ENCODE measurements at places on chromosomes 2 and 18. TPM values are rescaled to one million over a fixed set of nuclear protein-coding genes. Genes with fewer than 3 reads are reported as not detected.

DNA sequence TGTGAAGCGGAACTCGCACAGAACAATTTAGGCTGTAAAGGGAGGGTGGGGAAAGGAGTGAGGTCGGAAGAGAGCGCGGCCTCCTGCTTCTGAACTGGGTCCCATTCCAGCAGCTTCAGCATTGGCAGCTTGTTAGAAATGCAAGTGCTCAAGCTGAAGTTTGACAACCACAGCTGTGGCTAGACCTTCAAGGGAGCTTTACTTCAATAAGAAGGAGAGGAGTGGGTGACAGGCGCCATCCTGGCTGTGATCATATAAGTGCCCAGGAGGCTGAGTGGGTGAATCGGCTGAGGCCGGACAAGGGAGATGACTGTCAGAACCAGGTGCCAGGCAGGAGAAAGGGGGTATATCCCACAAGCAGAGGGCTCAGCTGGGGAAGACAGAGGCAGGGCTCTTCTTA is 622.5 kb downstream of the GALR1 start:
- DNase-seq = no peak

Gene TEKT4
- not detected for total RNA-seq

DNA sequence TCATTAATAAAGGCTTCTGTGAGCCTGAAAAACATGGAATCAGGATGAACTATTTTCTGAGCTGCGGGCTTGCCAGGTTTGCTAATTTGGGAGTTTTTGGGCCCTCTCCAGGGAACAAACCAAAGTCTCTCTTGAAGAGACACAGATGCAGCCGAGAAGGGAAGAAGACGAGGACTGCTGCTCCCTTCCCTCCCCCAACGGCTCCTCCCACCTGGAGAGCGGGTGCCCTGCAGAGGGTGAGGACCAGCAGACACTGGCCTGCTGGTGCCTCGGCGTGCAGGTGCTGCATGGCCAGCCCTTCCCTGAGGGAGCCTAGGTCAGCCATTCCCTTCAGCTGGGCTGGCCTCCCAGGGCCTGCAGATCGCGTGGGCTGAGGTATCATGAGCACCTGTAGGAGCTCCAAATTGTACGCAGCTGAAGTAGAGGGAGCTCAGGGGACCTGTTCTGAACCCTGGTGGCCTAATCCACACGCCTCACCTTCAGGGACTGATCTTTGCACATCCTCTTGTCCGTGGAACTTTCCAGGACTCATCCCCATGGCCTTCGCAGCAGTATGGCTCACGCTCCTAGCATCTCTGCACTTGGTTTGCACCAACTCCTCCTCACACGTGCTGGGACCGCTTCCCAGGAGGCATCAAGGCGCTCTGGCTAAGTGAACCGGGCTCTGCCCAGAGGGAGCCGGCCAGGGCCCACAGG is 19.5 kb downstream of the EMX1 start:
- no peak for DNase-seq

GRCh38 chr2:105387225-105387624 is 11.6 kb downstream of the FHL2 start:
- DNase-seq = no peak

Gene PROM2
- 0.36 TPM for total RNA-seq

DNA sequence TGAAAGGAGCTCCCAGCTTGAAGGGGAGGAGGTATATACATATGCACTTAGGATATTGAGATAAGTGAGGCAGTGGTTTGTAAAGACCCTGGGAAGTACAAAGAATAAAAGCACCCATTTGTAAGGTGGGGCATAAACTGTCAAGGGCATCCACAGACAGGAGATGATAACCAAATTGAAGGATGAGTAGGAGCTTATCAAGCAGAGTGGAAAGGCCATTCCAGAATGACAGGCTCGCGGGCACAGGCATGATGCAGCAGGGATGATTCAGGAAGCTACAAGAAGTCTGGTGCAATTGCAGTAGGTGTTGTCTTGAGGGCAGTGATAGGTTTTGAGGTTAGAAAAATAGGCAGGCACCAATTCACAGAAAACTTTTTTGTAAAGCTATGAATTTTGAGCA is 504.8 kb downstream of the PIK3C3 start:
- DNase-seq = peak; percentile 17

DNA sequence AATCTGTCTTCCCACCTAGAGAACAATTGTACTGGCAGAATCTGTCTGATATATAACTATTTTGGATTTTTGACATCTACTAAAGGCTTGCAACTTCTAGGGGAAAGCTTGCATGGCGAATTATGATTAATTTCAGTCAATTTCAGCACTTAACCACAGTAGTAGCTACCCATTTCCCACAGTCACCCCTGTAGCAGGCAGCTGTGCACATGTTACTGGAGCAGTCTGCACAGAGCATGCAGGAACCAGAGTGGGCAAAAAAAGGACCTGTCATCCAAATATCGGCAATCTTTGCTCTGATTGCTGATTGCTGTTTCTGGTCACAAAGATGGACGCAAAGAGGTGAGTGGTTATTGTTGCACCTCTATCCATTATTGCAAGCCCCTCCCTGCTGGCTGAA is 473.3 kb downstream of the SPAG16 start:
- DNase-seq = no peak

Gene ALPI
- not detected for total RNA-seq

DNA sequence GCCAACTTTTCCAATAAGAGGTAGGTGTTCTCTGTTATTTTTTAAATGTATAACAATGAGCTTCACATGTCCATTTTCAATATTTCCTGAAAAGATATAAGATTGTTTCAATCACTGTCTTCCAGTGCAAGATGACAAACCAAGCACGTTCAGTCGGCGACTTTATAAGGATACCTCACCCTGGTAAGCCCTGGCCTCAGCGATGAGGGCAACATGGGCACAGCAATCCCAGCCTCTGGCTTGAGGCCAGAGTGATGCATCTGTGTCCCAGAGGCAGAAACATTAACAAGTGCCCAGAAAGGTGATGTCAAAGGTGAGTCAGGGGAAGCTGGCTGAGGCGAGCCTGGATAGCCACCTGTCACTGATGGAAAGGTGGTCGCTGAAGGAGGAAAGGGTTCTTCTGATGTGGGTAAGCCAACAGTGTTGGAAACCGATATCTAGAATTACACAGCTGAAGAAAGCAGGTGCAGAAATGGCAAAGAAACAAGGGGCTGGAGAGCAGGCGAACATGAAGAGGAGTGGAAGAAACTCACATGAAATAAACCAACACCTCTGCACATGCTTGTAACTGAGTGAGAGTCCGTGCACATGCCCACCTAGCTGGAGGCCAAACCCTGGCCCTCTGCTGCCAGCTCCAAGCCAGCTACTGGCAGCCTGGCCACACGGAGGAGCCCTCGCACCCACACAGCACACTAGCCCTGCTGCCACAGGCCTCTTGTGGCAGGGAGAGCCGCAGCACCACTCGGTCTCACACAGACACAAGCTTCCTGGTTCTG is 65.5 kb downstream of the FBXO15 start:
- peak; percentile 89 for DNase-seq

DNA sequence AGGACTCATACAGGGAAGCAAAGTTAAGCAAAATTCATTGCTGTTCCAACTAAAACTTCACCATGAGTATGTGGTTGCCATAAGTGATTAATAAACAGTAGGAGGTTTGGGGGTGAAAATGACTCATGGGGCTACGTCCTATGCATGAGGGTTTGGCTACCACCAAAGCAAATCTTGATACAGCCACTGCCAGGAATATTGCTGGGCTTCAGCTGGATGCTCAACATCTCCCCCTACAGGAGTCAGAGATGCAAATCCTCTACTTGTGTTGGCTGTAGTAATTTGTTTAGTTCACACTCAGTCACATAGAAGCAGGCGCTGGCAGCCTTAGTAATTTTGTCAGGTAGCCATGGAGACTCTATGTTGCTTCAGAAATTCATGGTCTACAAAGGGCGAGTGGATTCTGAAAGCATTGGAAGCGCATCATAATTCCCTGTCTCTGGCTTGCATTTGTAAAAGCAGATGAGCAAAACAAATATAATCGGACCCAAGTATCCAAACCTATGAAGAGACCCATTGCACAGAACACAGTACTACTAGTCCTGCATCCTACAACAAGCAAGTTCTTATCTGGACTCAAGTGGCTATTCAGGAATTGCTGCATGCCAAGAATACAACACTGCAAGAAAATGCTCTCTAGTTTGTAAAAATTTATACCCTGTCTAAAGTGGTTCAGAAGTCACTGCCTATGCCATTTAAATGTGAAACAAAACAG is 76.0 kb downstream of the CD28 start:
- DNase-seq = peak; percentile 87

DNA sequence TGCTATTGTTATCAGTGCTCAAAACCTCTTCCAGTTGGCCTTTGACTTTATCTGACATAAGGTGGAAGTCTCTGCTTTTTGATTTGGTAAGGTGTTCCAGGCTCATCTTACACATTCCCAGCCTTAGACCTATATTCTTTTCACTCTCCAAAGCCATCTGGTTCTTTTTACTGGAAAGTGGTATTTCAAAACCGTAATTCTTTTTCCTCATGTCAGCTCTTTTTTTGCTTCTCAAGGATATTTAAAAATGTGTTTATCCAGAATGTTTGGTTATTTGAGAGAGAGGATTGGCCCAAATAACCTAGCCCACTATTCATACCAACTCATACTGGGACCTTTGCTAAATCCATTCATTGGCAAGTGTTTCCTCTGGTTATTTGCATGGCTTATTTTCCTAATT is 411.2 kb upstream of the PIK3C3 start:
- DNase-seq = no peak

- no peak for DNase-seq
Measured at GRCh38 chr2:184367211-184367610, 231.1 kb upstream of the ZNF804A start.

Gene IMMT
- 60.4 TPM for total RNA-seq

- no peak for DNase-seq
Measured at GRCh38 chr2:172200495-172201085, 97.9 kb upstream of the DLX2 start.

DNA sequence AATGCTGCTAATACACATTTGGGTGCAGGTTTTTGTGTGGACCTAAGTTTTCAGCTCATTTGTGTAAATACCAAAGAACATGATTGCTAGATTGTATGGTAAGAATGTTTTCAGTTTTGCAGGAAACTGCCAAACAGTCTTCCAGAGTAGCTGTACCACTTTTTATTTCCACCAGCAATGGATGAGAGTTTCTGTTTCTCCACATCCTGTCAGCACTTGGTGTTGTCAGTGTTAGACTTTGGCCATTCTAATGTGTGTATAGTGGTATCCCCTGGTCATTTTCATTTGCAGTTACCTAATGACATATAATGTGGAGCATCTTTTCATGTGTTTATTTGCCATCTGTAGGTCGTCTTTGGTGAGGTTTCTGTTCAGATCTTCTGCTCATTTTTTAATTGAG is 336.4 kb downstream of the GBX2 start:
- DNase-seq = no peak

Gene SRD5A2
- not detected for total RNA-seq

- DNase-seq = no peak
Measured at GRCh38 chr2:56784046-56784445, 600.3 kb downstream of the CCDC85A start.

DNA sequence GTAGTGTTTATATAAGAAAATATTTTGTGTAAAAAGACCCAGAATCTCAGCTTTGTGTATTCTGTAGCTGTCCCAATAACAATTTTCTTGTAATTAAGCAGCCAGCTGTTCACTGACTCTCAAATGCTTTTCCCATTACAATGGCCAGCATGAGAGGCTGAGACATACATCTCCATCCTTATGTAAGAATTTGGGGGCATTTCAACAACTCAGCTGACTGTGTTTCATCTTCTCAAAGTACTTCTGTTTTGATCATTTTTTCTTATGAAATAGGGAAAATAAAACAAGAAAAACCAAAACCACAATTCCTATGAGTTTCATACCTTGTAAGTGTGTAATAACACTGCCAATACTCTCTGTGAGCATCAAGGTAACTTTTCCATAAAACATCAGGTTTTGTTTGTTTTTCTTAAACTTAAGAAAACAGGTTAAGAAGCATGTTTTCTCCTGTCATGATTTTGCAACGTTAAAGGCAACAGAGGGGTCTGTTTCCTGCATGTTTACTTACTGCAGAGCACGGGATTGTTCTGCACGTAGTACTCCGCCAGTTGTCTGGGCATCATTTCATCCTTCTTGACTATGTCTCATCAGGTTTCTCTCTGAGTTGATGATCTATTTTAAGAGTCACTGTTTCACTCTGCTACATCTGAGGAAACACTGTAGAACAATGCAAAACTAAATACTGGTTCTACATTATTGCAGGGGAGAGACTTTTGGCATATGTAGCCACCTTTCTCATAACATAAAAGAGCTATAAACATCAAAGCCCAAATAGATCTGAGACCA is 62.9 kb upstream of the CYRIA start:
- DNase-seq = no peak

DNA sequence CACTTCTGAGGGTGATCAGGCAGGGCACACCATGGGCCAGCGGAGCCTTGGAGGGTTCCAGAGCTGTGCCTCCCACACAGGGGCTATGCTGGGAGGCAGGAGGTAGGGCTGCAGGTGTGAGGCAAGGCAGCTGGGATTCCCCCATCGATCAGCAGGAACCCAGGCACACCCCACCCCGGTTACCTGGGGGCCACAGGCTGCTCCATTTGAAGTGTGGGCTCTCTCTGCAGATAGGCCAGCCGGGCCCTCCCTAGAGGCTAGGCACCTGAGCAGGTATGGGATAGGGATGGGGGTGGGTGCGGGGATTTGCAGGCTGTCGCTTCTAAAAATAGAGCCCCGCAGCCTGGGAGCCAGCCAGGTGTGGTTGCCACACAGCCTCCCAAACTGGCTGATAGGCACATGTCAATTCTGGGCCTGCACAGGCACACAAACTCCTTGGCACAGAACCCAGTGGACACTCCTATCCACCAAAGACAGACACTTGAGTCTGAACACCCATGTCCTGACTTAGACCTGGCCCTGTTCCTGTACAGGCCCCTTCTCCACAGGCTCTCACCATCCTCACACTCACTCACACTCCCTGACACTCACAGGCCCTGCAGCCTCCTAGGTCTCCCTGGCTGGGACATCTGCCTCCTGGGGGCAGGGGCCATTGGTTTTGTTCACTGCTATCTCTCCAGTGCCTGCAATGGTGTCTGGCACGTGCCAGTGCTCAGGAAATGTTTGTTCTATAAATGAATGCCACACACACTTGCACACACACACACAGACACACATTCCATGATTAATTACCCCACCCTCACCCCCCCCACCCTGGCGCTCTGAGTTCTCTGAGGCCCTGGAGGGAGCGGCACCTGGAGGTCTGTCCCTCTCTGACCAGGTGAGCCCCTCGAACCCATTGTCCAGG is 73.4 kb downstream of the ZFP36L2 start:
- DNase-seq = peak; percentile 29

GRCh38 chr2:182594286-182594685 is 121.8 kb upstream of the DNAJC10 start:
- DNase-seq = no peak

- DNase-seq = no peak
Measured at GRCh38 chr18:63131959-63132818, 187.4 kb downstream of the BCL2 start.

GRCh38 chr2:223634238-223634637 is 32.1 kb upstream of the SCG2 start:
- DNase-seq = no peak

DNA sequence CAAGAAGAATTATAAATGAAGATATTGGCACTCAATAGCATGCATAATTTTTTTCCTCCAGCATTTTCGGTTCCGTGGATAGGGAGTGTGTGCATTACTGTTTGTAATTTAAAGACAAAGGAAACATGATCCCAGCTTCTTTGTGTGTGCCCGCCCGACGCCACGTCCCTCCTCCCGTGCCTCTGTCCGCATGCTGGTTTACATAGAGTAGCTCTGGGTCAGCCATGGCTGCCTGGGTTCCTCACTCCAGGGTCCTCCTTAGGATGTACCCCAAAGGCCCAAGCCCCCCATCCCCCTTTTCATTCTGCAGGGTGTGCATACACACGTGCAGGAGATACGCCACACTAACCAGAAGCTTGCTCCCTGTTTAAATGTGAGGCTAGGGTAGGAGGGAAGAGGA is 214.7 kb downstream of the KLHL29 start:
- DNase-seq = no peak

Gene HOXD13
- not detected for total RNA-seq

Gene LYG2
- not detected for total RNA-seq
